ENCODE measurements at places on chromosomes 11 and 22.

GRCh38 chr11:74978041-74978440 is 10.7 kb upstream of the NEU3 start:
- DNase-seq, result no peak

- DNase-seq, result no peak
Observed at GRCh38 chr11:128732471-128733277, 38.8 kb downstream of the FLI1 start.

DNA sequence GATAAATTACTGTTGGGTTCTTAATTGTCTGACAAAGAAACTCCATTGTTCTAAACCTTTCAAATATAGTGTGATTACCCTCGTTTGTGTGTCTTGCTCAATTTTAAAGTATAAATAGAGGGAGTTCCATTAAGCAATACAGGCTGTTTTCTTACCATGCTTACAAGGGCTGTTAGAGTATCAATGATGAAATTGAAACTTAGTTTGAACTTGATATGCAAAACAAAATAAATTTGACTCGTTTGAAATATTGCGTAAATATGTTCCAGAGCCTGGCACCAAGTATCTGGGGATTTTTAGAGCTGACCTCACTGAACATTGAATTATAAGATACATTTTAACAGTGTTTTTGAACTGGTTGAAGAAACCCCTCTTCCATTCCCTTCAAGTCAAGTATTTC is 31.7 kb downstream of the TEAD1 start:
- no peak for DNase-seq

DNA sequence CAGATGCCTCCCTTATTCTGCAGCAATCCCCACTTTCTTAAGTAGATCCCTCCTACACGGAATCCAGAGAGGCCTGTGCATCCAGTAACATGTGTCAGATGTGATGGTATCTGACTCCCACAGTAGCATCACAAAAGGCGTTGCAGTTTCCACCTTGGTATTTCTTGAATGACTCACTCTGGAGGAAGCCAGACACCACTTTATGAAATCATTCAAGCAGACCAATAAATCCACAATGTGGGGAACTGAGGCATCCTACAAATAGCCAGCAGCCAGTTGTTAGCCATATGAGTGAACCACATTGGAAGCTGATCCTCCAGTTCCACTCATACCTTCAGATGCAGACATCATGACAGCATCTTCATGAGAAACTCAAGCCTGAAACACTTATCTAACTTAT is 798.1 kb downstream of the OPCML start:
- no peak for DNase-seq

DNA sequence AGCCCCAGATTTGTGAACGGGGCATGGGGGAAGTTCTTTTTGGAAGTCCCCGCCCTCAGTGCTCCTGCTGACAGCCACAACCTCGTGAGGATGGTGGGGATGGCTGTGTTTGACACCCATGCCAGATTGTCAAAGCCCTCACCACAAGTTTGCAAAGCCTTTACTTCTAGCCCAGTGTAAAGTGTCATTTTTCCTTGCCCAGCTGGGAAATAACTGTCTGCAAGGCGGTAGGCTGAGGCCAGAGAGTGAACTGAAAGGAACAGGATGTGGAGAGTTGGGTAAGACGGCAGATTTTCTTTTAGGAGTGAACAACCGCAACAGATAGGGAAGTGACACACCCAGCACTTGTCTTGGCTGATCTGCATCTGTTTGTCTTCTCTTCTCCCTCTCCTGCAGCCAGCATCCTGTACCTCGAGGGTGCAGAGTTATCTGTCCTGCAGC is 13.6 kb downstream of the IL17RA start:
- DNase-seq, result no peak

DNA sequence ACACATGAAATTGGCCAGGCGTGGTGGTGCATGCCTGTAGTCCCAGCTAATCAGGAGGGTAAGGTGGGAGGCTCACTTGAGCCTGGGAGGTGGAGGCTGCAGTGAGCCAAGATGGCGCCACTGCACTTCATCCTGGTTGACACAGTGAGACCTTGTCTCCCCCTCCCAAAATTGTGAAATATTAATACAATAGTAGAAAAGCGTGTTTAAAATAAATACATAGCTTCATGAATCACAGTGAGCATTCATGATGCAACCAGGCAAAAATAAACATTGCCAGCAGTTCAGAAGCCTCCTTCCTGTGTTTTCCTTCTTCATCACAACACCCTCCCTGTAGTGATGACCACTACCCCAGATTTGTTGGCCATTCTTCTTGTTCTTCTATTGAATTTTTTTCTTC is 4.3 kb upstream of the TEAD1 start:
- no peak for DNase-seq

DNA sequence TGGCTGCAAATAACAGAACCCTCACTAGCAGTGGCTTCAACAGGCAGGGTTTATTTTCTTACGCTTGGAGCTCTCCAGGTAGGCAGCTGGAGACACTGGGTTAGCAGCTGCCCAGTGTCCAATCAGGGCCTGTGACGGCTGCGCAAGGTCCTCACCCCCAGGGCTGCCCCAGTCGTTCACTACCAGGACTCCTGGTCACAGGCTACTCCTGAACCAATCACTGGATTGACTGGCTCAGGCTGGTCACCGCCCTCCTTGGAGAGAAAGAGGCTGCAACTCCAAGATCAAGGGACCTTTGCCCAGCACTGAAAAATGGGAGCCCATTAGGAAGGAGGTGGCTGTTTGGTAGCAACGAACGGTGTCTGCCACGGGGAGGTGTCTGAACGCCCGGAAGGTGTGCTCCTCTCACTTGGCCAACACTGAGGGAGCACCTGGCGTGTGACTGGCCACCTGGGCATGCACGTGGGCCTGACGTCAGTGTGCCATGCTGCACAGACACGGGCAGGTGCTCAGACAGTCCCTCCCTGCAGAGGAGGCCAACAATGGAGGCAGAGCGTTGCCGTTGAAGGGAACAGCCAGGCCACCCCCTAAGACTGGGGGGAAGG is 5.1 kb downstream of the ARSA start:
- no peak for DNase-seq

Measured in esophagus squamous epithelium (tissue), 5 donors.